Naive thymus-derived CD8-positive, alpha-beta T cell (primary cell): ENCODE measurements at places on chromosomes 13 and 19.

- DNase-seq = no peak
Observed at GRCh38 chr13:111411151-111411858, 90.9 kb downstream of the TEX29 start.

- DNase-seq = no peak
Observed at GRCh38 chr19:1997353-1998233, 17.9 kb downstream of the BTBD2 start.

DNA sequence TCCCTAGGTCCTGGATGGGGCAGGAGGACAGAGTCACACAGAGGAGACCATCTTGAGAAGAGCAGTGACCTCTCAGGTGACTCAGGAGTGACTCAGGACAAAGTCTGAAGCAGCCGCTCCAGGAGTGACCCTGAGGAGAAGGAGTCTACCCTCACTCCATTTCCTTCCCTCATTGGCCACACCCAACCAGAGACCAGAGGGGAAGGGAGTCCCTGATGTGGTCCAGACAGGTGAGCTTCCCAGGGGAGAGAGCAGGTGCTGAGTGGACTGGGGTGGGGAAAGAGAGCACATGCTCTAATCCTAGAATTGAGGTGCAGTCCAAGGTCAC is 75.5 kb upstream of the MEDAG start:
- no peak for DNase-seq

GRCh38 chr19:51521781-51522180 is 9.7 kb downstream of the SIGLEC6 start:
- DNase-seq = no peak

DNA sequence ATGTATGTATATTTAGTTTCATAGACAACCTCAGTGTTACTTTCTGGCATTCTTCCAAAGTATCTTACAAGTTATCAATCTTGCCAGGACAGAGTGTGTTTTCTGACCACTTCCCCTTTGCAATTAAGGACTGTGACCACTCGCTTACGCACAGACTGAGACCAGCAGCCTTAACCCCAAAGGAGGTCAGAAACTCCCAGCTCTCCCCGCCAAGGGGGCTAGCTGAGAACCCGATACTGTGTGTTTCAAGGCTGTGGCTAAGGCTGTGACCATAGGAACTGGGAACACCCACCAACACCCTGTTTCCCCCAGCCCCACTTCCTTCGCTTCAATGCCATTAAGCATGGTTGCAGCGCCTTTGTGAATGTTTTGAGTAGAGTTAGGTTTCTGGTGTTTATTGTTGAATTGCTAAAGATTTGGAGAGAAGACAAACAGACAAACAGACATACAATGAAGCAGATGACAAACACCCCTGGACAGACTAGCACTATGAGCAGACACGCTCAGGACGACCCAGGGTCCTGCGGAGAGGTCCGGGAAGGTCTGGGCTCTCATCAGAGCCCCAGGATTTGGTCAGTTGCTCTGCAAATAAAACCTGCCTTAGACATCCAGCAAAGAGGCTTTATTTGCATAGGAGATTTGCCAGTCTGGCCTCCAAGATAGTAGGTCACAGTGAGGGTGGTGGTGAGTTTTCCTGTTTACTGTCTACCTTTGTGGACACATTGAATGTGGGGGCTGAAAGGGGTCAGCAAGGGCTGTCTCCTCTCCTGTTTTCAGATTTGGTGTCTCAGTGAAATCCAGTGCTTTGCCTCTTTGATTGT is 25.0 kb upstream of the TNFSF11 start:
- DNase-seq = no peak

DNA sequence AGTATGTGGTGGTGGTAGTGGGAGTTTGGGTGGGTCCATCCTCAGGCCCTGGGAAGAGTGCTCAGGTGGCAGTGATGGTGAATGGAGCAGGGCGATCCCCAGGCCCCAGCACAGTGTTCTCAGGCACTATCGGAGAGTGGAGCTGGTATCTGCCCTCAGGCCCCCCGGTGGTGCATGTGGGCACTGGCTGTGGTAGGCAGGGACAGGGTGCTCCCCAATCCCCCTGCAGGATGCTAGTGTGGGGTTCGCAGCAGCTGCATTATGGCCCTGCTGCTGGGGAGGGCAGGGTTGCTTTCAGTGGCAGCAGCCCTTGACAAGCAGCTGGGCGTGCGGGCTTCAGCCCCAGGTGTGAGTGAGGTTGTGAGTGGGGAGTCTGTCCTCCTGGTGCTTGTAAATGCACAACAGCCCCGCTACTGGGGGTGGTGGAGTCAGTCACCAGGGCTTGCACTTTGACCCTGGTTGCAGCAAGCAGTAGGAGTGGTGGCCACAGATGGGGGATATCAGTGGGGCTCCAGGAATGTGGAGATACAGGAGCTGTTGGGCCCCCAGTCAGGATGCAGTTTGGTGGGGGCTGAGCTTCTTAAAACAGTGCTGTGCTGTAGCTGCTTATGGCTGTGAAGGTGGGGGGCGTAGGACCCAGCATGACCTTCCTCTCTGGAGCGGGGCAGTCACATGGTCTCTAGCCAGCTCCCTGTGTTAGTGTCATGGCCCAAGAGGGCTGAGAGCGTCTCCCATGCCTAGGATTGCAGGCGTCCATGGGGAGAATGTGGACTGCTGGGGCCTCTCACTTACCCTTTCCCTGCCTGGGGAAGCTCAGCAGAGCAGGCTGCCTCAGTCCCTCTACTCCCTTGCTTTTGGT is 38.7 kb upstream of the ARHGEF7 start:
- DNase-seq = no peak

GRCh38 chr13:98879127-98879520 is 98.7 kb downstream of the DOCK9 start:
- DNase-seq = no peak

- no peak for DNase-seq
Observed at GRCh38 chr19:41276231-41276630, 12.1 kb downstream of the HNRNPUL1 start.

DNA sequence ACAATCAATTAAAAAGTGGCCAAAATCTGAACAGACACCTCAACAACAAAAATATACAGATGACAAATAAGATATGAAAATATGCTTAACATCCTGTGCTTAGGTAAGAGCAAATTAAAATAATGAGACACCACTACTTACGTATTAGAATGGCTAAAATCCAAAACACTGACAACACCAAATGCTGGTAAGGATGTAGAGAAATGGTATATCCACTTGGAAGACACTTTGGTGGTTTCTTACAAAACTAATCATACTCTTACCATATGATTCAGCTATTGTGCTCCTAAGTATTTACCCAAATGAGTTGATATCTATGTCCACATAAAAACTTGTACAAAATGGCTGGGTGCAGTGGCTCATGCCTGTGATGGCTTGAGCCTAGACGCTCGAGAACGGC is 51.7 kb upstream of the ZNF599 start:
- DNase-seq = no peak

DNA sequence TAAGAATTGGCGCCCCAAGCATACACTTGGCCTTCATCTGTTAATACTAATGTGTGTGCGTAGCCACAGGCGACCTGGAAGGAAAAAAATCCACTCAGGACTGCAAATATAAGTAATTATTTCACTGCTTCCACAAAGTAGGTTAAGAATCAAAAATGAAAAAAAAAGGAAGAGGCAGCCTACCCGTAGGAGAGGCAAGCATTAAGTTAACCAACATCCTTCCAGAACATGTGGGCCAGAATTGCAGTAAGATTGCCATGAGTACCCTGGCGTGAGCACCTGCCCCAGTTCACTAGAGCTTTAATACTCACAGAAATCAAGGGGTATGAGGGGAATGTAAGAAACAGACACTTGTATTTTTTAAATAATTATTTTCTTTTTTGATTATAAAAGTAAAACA is 22.2 kb downstream of the RCBTB2 start:
- no peak for DNase-seq

DNA sequence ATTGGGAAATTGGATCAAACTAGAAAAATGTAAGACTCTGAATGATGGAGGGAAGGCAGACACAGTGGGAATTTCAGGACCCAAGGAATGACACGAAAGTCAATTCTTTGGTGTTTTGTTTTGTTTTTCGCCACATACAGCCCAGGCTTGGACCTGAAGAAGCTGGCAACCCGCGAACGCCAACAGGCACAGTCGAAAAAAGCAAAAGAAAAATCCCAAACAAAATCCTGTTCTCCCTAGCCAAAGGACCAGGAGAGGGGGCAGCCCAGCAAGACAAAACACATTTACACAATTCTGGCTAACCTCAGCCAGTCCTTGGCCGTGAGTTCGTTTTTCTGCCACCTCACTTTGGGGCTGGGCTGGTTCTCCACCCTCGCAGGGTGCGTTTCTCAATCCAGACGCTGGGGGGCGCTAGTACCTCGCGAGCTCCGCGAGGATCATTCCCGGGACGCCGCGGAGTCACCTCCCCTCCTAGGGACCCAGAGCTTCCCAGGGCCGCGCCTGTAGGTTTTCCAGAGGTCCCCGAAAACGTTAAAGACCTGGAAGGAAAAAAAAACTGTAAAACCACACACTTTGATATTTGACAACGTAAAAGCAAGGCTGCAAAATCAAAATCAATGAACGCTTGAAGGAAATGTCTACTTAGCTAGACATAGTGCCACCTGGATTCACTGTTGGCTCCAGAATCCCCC is 34.9 kb upstream of the TPM4 start:
- DNase-seq = peak; percentile 56

- no peak for DNase-seq
Observed at GRCh38 chr13:113584870-113585671, 518 bp downstream of the TFDP1 start.

DNA sequence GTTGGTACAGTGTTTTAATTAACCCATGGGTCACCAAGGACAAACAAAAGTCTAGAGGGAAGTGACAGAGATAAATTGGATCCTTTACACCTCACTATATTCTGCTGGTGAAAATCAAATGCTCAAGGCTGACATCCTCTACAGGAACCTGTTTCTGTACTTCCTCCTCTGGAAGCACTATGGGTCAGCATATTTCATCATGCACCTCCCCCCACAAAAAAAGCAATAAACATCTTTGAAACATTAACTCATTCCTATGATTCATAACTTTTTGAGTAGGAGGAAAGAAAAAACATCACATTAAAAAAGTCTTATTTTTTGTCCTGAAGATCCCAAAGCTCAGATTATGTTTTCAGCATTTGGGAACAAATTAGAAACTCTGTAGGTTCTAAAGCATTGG is 588.3 kb upstream of the SGCG start:
- no peak for DNase-seq

GRCh38 chr13:95636853-95637252 is 7.7 kb downstream of the DZIP1 start:
- no peak for DNase-seq

DNA sequence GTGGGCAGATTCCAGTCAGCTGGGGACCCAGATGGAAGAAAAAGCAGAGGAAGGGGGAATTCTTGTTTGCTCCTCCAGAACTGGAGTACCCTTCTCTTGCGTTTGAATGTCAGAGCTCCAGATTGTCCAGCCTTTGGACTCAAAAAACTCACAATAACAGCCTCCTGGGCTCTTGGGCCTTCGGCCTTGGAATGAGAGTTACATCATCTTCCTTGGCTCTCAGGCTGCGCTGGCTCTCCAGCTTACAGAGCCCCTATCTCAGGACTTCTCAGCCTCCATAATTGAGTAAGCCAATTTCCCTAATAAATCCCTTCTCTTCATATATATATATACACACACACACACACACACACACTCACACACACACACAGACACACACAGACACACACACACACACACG is 1215.7 kb upstream of the SLC10A2 start:
- DNase-seq = no peak

GRCh38 chr19:49932731-49933131 is 3.4 kb upstream of the NUP62 start:
- DNase-seq = peak; percentile 75

- no peak for DNase-seq
Observed at GRCh38 chr13:38824342-38824741, 137.5 kb downstream of the FREM2 start.

- DNase-seq = no peak
Observed at GRCh38 chr13:38167164-38167822, 182.4 kb upstream of the UFM1 start.

- no peak for DNase-seq
Observed at GRCh38 chr13:69050696-69051095, 1056.9 kb upstream of the ATXN8OS start.

DNA sequence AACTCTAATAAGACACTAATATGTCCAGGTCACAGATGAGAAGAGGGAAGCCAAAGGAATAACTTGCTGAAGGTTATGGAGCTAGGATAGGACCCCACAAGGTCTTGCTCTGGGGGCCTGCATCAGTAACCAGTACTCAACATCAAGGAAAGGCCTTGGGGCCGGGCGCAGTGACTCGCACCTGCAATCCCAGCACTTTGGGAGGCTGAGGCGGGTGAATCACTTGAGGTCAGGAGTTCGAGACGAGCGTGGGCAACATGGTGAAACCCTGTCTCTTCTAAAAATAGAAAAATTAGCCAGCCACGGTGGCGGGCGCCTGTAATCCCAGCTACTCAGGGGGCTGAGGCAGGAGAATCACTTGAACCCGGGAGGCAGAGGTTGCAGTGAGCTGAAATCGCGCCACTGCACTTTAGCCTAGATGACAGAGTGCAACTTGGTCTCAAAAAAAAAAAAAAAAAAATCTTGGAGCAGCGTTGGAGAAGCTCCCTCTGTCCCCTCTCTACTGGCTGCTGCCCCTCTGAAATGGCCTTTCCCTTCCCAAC is 1.8 kb downstream of the LONP1 start:
- no peak for DNase-seq

DNA sequence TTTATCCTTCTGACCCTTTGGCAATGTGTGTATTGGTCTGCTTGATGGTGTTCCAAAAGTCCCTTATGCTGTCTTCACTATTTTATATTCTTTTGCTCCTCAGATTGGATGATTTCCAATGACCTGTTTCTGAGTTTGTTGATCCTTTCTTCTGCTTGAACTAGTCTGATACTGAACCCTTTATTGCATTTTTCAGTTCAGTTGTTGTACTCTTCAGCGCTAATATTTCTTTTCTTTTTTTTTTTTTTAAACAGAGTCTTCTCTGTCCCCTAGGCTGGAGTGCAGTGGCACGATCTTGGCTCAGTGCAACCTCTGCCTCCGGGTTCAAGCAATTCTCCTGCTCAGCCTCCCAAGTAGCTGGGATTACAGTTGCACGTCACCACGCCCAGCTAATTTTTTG is 12.6 kb upstream of the ZNF566 start:
- no peak for DNase-seq

- peak; percentile 16 for DNase-seq
Observed at GRCh38 chr13:41457589-41458186, 338 bp downstream of the RGCC start.

DNA sequence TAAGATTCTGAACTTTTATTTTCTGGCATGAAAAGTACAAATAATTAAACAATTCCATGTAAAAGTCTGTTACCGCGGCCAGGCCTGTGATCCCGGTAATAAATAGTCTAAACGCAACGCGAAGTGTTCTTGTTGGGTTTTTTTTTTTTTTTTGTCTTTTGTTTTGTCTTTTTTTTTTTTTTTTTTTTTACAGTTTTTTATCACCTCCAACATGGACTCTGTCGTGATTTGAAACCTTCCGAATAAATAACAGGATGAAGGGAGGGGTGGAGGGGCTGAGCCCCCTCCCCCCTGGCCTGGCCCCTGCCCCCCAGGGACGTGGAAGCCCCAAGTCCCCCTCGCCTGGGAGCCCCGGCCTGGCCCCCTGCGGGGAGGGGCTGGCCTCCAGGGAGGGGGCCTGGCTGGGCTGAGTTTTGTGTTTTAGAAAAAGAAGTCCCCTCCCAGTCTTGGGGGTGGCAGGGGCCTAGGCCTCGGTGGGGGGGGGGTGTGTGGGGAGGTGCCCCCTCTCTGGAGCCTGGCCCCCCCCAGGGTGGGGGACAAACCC is 16.0 kb downstream of the PRKCSH start:
- DNase-seq = no peak

- no peak for DNase-seq
Observed at GRCh38 chr19:1073956-1074517, 7.1 kb downstream of the ARHGAP45 start.
